ENCODE measurements at places on chromosomes 1 and 21.

- DNase-seq: no peak
Measured at GRCh38 chr21:17428484-17428869, 84.4 kb upstream of the CXADR start.

- no peak for DNase-seq
Measured at GRCh38 chr1:62832276-62832675, 48.3 kb downstream of the ATG4C start.

- DNase-seq: no peak
Measured at GRCh38 chr1:30413606-30414005, 309.8 kb downstream of the MATN1 start.

GRCh38 chr1:1376551-1377226, 1.7 kb upstream of the AURKAIP1 start:
- no peak for DNase-seq

DNA sequence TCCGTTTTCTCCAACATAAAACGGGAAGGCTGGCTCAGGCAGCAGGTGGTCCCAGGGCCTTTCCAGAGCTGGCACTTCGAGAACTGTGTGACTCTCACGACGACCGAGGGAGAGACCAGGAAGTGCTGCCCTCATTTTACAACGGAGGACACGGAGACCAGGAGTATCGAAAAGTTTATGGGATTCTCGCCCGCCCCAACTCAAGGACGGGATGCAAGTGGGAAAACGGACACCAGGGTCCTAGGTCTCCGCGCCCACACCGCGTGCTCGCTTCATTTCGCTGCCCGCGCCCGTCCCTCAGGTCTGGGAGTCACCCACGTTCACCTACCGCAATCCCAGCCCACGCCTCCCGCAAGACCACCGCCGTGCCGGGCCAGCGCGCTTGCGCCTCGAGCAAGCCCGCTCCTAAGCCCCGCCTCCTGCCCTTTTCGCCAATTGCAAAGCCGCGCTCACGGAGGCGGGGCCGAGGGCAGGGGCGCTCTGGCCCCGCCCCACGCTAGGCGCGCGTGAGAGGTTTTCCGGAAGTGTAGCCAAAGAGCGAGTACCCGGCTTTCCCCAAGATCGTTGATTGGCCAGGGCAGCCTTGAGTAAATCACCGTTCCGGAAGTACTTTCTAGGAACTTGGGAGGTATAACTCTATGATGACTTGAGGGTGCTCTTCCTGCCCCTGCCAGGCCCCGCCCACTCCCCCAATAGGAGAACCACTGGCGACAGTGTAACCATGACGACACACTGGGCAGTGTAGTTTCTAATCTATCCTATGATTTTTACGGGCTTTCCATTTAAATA, at the start of gene PARS2:
TSS of gene PARS2 (minus strand) at position 391 of the 789 bp plus-strand sequence. CDS start 5,362 bp downstream, outside the sequence.
- DNase-seq: peak; percentile 98

GRCh38 chr1:16018749-16019643, 1.2 kb upstream of the HSPB7 start:
- DNase-seq: no peak

GRCh38 chr1:28437924-28438699, 67.7 kb upstream of the RCC1 start:
- peak; percentile 23 for DNase-seq

DNA sequence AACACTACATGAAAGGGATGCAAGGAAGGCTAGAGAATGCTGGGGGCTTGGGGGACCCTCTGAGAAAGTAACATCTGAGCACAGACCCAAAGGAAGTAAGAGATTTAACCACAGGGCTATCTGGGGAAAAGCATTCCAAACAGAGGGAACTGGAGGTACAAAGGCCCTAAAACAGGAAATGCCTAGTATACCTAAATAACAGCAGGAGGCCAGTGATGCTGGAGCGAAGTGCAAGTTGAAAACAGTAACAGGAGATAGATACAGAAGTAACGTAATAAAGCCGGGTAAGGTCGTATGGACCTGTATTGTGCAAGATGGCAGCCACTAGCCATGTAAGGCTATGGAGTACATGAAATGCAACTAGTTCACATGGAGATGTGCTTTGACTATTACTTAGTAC, 52.1 kb downstream of the CD34 start:
- no peak for DNase-seq

DNA sequence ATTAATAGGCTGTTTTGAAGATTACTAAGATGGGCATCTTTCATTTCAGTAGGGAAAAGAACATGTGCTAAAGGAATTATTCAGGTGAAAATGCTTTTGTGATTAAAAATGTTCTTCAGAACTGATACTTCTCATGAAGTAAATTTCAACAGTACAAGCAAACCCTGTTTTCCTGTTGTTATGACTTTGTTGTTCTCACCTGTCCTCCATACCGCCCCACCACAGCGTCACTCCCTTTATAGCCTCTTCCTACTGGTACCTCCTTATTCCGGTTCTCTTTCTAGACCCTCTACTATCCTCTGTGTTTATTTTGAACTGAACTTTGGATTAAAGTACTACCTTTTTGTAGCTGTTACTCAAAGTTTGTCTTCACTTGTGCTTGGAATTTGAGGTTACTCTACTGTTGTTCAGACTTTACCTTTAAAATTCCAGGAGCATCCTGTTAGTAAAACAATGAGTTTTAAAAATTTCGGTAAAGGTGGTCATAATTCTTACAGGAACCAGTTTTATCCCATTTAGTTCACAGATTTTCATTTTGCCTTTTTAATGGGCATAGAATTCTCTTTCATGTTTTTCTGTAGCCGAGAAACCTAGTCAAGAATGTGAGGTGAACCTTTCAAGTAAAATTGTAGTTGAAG, 10.9 kb downstream of the CNST start:
- no peak for DNase-seq

DNA sequence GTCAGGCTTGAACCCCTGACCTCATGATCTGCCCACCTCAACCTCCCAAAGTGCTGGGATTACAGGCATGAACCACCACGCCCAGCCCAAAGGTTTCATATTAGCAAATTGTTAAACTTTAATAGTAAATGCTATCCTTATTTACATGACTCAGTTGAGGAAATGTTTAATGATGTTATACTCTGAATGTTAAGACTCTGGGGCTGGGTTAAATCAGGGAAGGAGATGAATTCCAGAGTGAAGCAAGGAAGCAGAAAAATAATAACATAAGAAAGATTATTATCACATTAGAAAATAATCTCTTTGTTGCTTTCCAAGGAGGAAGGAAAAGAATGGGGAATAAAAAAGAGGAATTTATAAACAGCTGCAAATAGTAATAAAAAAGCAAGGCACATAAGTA, 105.3 kb downstream of the PTGS2 start:
- DNase-seq: no peak

- DNase-seq: no peak
Measured at GRCh38 chr1:108916788-108917187, 40.0 kb downstream of the GPSM2 start.

GRCh38 chr1:247316590-247317197, 15.0 kb downstream of the ZNF496 start:
- no peak for DNase-seq

GRCh38 chr1:26583646-26584485, 54.3 kb downstream of the RPS6KA1 start:
- DNase-seq: peak; percentile 64

GRCh38 chr1:90127288-90127953, 132.5 kb downstream of the ZNF326 start:
- DNase-seq: no peak

DNA sequence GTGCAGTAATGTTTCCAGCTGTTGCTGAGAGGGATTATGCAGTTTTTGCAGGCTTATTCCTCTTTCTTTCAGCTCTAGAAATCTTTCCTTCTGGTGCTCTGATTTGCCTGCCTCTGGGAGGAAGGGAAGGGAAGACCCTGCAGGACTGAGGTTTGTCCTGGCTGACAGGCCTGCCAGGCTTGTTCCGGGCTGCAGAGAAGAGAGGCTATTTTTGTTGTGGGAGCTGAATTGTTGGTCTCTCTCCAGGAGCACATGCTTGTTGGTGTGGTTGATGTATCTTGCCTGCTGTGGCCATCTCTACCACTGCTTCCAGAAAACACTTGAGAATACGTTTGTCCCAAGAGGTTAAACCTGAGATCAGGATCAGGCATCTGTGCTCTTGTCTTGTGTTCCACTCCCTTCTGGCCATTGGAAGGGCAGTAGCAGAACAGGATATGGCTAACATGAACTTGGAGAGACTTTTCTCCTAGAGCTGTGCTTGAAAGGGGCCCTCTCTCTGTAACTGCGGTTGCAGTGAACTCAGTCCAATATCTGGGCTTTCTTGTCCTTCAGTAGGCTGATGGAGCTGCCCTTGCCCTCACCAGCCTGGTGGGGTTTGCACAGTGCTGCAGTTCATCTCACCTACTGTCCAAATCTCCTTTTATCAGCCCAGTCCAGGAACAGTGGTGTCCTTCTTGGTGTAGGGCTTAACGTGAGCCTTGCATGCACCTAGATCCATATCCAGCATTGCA, 21.5 kb upstream of the SLC25A34 start:
- no peak for DNase-seq

DNA sequence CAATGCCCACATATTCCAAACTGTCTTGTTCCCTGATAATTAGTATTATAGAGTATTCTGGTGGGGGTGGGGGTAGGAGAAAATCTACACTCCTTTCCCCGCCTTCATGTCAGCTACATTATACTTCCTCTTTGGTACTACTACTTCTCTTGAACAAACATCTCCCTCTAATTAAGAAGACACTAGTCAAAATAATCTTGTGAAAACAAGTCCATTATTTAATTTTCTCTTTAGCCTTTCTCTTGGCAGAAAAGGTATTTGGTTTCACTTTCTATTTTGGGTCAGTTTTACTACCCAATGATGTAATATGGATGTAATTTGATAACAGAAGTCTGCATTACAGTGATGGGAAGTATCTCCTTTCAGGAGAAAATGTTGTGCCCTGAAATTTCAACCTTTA, 22.5 kb downstream of the NTMT2 start:
- peak; percentile 2 for DNase-seq

DNA sequence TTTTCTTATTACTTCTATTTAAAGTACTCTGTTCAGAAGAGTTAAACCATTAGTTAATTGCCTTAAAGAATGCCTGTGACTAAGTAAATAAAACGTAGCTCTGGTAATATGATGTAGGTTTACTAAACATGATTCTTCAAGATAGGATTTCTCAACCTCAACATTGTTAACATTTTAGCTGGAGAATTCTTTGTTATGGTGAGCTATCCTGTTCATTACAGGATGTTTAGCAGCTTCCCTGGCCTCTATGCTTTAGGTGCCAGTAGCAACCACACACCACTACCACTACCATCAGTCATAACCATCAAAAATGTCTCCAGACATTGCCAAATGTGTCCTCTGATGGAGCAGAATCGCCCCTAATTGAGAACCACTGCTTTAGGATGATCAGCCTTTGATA, 10.7 kb downstream of the RPF1 start:
- DNase-seq: no peak

DNA sequence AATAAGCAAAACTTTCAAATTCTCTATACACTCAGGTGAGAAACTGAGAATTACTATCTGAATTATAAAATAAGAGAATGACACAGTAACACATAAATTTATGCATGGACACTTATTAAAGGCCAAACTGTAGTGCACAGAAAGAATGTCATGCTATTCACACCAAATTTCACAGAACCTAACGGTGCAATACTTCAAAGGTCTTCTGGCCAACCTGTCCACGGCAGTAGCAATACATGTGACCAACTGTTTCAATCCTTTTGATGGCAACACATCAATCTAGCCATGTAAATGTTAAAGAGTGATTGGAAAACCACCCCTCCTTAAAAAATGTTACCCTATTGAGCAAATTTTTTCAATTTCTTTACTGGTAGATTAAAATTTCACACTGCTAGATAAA, 10.4 kb downstream of the GATAD2B start:
- no peak for DNase-seq

GRCh38 chr1:215547011-215547410, 20.1 kb upstream of the KCTD3 start:
- DNase-seq: no peak

DNA sequence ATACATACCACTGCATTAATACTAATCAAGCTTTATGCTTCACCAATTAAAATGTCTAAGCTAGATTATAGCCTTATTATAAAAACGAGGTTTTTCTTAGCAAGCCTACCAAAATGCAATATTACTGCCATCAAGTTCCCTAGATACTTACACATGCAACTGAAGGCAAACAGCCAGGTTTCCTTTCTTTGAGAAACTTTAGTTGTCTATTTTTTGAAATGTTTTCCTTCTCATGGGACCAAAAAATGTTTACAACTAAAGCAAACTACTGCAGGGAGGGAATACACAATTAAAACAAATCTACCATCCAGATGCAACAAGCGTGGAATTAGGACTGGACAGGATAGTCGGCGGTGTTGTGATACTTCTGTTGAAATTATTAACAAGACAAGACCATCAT, 1.3 kb downstream of the ZNF644 start:
- no peak for DNase-seq

DNA sequence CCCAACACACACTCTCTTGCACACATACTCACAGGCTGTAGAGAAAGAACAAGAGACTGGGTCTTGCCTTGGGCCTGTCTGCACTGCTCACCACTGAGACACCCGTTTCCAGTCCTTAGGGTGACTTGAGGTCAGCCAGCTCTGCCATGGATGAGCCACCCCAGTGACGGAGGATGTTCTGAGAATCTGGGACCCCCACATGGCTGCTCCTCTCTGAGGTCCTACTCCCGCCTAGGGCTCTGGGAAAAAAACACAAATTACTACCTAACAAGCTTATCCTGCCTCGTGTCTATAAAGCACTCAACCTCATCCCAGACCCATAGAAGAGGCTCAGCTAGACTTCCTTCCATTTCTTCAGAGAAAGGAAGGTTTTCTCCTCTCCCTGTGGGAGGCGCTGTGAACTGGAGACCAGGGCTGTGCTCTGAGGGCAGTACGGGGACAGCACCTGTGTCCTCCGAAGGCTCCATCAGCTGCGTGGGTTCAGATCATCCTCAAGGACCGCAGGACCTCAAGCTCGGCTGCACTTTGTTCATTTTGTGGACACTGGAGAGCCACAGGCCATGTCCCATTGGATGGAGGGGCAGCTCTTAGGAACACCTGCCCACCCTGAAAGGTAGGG, 4.3 kb upstream of the CLEC20A start:
- no peak for DNase-seq

DNA sequence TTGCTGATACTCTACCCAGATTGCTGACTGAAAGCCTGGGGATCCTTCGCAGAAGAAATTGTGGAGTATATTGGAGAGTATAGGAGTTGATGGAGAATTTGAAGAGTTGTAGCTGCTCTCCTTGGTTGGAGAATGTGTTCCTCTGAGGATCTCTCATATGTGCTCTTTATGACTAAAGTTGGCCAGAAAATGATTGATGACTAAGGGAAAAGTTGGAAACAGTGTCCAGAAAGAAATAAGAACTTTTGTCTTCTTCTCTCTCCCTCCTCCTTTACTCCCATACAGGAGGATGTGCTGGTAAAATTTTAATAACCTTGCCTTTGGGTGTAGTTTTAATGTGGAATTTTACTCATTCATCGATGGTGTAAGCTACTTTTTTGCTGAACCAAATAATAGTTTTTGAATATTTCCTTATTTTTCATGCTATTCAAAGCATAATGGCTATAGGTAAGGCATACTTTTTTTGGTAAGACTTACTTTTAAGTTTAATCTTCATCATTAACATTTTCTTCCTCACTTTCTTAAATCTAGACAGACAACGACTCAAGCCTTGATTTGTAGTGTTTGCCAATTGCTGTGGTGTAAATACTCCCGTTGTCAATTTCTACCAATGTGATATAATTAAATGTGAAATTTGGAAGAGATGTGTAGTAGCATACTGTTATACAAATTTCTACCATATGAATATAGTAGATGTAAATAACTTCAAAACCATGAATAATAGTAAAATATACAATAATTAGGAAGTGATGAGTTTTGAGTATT, 13.7 kb downstream of the C1orf141 start:
- no peak for DNase-seq

- DNase-seq: no peak
Measured at GRCh38 chr21:41508415-41509144, 622 bp upstream of the TMPRSS2 start.

GRCh38 chr1:115922801-115923200, 53.5 kb upstream of the SLC22A15 start:
- DNase-seq: no peak
